ENCODE measurements at places on chromosomes 12 and 14. TPM values are rescaled to one million over a fixed set of nuclear protein-coding genes. Genes with fewer than 3 reads are reported as not detected.

C1QL4 gene
- total RNA-seq = not detected

ZCCHC8 gene
- 15.4 TPM for total RNA-seq

KRT83 gene
- not detected for total RNA-seq

SPIC gene
- not detected for total RNA-seq

MANSC1 gene
- total RNA-seq = 12.2 TPM

CABP1 gene
- 2.8 TPM for total RNA-seq

PIWIL1 gene
- total RNA-seq = not detected

SVOP gene
- not detected for total RNA-seq

CCDC196 gene
- not detected for total RNA-seq

MIPOL1 gene
- 5.4 TPM for total RNA-seq

VWF gene
- total RNA-seq = 1,203 TPM

NOXRED1 gene
- total RNA-seq = 0.47 TPM

CDKL1 gene
- total RNA-seq = 44.3 TPM

GNPTAB gene
- 28.8 TPM for total RNA-seq

MEG3 gene
- 114 TPM for total RNA-seq

Data from omental fat pad (tissue), 4 donors.